ENCODE measurements at places on chromosomes 11 and 22.

- no peak for DNase-seq
Observed at GRCh38 chr11:29844031-29844430, 172.8 kb downstream of the KCNA4 start.

DNA sequence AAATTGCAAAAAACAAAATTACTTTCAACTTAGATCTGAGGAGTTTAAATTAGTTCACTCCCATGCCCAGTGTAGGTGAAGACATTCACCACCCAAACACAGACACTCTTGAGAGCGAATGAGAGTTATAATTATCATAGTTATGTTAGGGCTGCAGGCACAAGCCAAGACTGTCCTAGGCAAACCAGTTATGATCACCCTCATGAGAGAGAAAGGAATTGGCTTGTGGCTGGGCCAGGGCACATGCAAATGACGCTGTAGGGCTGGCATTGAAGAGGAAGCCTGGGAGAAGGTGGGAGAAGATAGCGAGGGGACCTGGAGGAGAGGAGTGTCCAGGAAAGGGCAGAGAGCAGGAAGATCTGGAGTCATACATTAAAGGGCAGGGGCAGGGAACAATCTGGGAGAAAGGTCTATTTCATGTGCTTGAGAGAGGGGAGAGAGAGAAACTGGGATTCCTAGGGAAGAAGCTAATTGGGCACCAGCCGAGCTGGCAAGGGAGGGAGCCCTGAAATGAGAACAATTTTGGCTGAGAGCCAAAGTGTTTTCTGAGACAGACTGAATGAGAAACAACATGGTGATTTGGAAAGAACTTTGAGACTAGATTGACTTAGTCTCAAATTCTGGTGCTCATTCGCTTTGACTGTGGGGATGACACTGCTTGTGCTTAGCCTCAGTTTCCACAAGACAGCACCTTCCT, 279.9 kb downstream of the KIRREL3 start:
- no peak for DNase-seq

- DNase-seq, result no peak
Observed at GRCh38 chr11:82732734-82733443, 775 bp downstream of the FAM181B start.

GRCh38 chr22:43228330-43228729, 41.4 kb upstream of the TTLL12 start:
- DNase-seq, result peak; percentile 76
